ENCODE measurements at places on chromosomes 12 and 14. TPM values are rescaled to one million over a fixed set of nuclear protein-coding genes. Genes with fewer than 3 reads are reported as not detected.

GRCh38 chr14:65696801-65697200 lies 284.3 kb downstream of the FUT8 start:
- DNase-seq: no peak

DNA sequence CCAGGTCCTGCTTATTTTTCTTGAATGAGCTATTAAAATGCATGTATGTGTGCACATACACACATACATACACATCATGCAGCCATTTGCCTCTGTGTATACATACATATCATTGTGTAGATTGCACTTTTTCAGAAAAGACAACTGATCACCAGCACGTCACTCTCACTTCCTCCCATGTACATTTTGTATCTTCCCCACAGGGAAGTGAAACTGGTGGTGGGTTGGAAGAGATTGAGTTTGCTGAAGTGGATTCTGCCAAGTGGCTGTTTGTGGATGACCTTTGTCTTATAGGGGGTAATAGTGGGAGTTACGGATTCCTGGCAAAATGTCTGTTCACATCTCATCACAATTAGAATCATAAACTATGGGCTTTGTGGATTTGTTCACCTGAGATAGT lies 448.6 kb downstream of the RAD51B start:
- no peak for DNase-seq

- no peak for DNase-seq
Measured at GRCh38 chr12:24854017-24854416, 94.9 kb downstream of the BCAT1 start.

GRCh38 chr12:129540249-129540648 lies 363.6 kb downstream of the TMEM132D start:
- no peak for DNase-seq

- DNase-seq: no peak
Measured at GRCh38 chr12:28882444-28882843, 266.6 kb upstream of the FAR2 start.

DNA sequence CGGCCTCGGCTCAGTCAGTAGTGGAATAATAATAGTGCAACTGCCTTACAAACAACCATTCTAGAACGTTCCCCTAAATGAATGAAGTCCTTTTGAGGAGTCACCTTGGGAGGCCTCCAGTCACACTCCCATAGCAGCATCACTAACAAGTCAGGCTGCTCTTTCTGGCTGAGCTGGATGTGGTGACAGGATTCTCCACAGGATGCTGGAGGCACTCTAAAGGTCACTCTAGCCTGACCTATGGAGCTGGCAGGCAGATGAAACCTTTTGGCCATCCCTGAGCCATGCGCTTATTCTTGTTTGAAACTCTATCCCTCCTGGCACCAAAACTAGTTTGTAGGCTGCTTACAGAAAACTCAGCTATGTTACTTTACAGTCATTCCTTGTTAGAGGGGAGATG lies 17.9 kb upstream of the TFCP2 start:
- DNase-seq: no peak

The MAP3K9 gene
- polyA plus RNA-seq: 5.4 TPM

The BEGAIN gene
- polyA plus RNA-seq: 3.0 TPM

GRCh38 chr12:57091638-57092528 lies 3.0 kb downstream of the NAB2 start:
- no peak for DNase-seq

The NDUFA12 gene
- polyA plus RNA-seq: 94.9 TPM

The SLC10A1 gene
- polyA plus RNA-seq: 0.15 TPM

- no peak for DNase-seq
Measured at GRCh38 chr12:16187660-16188059, 89.8 kb downstream of the SLC15A5 start.

The TAS2R31 gene
- 0.88 TPM for polyA plus RNA-seq

The BBS10 gene
- polyA plus RNA-seq: 27.9 TPM

DNA sequence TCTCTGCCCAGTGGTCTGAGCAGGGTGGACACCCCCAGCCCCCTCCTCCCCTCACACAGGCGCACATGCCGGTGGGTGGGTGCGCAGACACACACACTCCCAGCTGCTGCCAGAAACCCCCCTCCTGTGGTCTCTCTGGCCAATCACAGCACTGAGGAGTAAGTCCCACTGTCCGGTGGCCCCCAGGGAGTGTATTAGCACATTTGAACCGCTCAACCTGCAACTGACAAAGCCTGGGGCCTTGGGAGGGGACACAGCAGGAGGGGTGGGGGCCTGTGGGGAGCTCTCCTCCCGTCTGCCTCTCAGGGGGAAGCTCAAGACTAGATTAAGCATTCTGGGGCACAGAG lies 11.7 kb downstream of the FIGNL2 start:
- no peak for DNase-seq

DNA sequence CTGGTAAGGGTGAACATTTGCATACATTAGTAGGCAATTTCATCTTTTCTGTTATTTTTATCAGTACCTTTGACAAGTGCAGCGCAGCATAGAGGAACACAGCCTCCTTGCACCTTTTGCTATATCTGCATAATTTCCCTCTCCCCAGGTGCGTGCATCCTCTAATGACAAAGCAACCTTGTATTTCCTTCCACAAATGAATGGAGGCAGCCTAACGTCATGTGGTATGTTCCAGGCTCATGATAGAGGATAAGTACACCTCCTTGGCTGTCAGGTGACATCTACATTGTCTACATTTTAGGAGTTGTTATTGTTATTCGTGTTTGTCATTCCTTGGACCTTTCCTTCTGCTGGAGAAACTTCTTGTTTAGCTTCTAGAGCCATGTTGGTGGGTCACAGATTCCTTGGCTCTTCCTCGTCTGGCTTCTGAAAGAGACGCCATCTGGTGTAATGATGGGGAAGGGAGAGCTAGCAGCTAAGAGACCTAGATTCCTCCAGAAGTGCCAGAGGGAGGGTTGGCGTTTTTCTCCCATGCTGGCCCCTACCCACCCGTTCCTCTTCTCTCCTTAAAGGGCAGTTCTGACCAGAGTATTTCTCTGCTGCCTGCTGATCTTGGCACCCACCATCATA lies 37.0 kb downstream of the EVL start:
- no peak for DNase-seq

DNA sequence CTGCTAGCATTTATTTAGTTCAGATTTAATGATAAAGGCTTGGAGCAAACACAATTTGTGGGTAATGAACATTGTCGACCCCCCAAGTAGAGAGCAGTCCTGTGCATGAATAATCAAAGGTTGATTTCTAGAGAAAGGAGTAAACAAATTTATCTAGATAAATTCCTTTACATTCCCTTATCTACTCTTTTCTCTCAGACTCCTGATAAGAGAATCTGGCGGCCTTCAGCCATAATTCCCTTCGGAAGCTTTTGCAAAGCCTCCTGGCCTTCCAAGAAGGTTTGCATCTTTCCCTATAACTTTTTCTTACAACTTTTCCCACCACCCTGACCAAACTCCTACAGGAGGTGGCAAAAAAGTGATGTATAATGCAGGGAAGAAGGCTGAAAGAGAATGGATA lies 42.1 kb downstream of the TMTC3 start:
- no peak for DNase-seq

- DNase-seq: no peak
Measured at GRCh38 chr12:13000616-13000924, 505 bp upstream of the HEBP1 start.

GRCh38 chr14:102754370-102755262 lies 22.6 kb upstream of the TRAF3 start:
- no peak for DNase-seq

DNA sequence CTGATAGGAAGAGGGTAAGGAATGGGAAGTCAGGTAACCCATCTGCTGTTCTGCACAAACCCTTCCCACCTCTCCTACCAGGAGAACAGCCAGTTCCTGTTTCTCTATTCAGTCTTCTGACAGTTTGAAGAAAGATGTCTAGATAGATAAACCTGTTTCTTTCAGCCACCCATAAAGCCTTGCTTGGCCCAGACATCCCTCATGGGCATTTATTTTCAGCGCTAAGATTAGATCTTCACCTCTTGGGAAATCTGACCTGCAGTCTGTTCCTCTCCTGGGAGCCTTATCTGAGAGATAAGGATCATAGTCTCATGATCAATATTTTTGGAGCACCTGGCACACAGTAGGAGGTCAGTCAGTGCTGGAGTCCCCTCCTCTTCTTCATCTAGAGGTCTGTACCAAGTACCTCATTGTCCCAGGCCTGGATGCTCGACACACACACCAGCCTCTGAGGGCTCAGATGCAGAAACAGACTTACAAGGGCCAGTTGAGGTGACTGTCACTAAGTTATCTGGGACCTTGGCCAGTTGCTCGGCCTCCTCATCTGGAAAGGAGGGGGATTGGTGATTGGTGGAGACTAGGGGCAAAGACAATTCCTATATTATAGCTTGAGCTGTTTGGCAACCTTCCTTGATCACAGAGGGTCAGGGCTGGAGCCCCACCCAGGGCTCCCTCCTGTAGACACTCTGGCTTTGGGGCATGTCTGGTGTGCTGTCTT lies 18.2 kb downstream of the ACVRL1 start:
- no peak for DNase-seq

- DNase-seq: no peak
Measured at GRCh38 chr12:86349196-86349595, 93.0 kb upstream of the MGAT4C start.

DNA sequence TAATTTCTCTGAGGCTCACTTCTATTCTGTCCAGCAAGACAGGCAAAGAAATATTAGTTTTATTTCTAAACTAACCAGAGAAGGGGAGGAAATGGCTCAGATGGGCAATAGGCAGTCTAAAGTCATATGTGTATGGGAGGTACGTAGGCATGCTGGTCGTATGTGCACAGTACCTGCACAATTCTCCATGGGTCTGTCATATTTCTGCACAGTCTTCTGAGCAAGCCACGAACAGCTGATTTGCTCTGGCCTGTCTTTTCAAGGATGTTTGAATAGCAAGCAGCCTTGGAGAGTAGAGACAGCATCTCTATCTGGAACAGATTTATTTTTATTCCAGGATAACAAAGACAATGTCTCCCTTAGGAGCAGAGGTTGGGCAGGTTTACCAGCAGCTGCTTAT lies 92.1 kb downstream of the SLC25A47 start:
- no peak for DNase-seq

- DNase-seq: no peak
Measured at GRCh38 chr12:130929363-130929762, 24.3 kb upstream of the ADGRD1 start.

The HIF1A gene
- 150 TPM for polyA plus RNA-seq

DNA sequence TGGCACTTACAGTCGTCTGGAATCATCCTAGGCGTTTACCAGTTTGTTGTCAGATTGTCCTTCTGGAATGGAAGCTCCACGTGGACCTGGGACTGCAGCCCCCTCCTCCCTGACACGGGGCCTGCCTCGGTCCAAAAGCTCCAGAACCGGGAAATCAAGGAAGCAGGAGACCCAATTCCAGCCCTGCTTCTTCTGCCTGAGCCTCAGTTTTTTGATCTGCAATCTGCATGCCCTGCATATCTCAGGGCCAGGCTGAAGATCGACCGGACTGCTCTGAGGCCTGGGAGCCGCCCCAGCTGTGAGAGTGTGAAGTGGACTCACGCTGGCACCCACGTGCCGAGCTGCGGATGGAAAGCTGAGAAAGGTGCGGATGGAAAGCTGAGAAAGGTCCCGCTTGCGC lies 98.6 kb downstream of the SETD3 start:
- no peak for DNase-seq

- no peak for DNase-seq
Measured at GRCh38 chr14:49464885-49465284, 121.3 kb downstream of the RPS29 start.

GRCh38 chr12:68591734-68592418 lies 18.8 kb upstream of the RAP1B start:
- DNase-seq: peak; percentile 30
